ENCODE measurements at places on chromosomes 2 and 18. TPM values are rescaled to one million over a fixed set of nuclear protein-coding genes. Genes with fewer than 3 reads are reported as not detected.
A peak's percentile ranks its signal among the peaks of the same experiment; 100 is the strongest.

RAX gene
- not detected for total RNA-seq

- no peak for DNase-seq
Measured at GRCh38 chr2:233469261-233470010, 97.1 kb downstream of the USP40 start.

- no peak for DNase-seq
Measured at GRCh38 chr18:33239298-33239697, 201.2 kb downstream of the CCDC178 start.

GRCh38 chr2:40548521-40548920 lies 96.6 kb upstream of the SLC8A1 start:
- DNase-seq, result no peak

DNA sequence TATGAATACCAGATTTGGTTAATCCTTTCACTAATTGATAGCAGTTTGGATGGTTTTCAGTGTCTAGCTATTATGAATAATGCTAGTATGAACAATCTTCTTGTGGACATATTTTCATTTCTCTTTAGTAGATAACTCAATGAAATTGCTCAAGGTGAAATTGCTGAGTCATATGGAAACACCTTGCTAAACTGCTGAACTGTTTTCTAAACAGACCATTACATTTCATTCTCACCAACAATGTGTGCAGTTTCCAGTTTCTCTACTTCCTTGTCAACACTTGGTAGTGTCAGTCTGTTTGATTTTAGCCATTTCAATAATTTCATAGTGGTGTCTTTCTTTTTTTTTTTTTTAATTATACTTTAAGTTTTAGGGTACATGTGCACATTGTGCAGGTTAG lies 250.0 kb downstream of the HRH4 start:
- DNase-seq, result no peak

DNA sequence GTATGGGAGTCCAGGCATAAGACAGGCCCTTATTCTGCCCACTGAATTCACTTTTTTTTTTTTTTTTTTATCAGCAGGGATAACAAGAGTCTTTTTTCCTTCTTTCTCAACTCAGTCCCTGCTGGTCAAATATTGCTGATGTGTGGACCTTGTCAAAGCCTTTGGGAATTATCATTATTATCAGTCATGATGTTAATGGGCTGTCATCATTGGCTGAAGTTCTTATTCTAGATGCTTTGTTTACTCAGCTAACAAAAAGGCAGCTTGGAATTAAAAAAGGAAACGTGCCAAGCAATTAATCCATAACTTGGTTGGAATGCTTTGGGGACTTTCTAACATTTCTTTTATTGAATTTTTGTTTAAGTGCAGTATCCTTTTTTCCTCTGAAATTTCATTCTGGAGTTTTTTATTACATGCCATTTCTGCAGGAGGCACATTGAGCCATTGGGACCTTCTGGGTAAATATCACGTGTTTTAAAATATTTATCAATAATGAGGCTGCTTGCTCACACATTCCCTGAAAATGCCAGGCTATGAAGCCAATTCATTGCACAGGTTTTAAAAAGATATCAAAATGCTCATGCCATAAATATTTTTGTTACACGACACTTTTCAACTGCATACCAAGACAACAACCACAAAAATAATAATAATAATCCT lies 246.3 kb downstream of the TXNL1 start:
- no peak for DNase-seq

DNA sequence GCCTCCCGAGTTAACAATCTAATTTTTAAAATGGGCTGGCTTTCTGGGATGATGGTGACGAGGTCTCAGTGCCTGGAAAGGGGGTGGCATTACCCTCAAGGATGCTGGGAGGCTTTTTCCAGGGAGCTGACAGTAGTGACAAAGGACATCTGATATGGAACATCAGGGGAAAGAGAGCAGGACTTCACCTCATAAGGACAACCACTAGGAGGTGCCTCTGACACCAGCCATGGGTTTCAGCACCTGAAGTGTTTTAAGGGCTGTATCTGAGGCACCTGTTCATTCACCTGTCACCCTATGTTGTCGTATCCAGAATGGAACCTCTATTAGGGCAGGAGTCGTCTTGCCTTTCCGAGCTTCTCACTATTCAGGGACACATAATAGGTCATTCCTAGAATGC lies 10.8 kb downstream of the IL36B start:
- peak; percentile 35 for DNase-seq

DNA sequence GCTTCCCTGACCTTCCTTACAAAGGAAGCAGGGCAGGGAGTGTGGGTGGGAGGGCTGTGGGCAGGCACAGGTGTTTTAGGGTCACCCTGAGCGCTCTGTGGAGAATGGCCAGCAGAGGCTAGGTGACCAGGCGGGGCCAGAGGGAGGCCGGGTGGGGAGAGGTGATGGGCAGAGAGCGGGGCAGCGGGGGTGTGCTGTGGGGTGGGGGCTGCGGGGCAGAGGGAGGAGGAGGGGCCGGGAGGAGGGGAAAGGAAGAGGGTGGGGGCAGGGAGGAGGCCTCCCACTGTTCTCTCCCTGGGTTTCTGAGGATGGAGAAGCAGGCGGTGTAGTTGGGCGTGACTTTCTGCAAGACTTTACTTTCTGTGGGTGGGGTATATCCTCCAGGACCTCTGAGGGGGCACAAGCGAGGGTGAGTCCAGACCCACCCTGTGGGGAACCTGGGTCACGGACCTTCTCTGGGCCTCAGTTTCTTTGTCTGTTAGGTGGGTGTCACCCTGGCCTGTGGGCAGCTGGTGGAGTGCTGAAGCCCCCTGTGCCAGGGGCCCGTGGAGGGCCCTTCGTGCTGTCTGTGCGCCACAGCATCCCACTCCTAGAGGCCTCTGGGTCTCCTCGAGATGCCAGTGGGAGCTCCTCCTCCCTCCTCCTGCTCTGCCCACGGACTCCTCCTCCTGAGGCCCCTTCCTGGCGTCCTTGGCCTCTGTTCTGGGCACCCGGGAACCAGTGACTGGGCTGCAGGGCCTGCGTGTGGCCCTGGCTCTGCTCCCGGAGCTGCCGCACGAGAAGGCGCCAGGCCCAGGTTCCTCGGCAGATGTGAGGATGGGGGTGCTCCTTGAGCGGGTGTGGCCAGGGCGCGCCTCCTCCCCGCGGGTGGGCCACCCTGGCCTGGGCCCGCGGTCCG lies 6.3 kb upstream of the NEU4 start:
- no peak for DNase-seq

TNS1 gene
- total RNA-seq, result 2.3 TPM

DNA sequence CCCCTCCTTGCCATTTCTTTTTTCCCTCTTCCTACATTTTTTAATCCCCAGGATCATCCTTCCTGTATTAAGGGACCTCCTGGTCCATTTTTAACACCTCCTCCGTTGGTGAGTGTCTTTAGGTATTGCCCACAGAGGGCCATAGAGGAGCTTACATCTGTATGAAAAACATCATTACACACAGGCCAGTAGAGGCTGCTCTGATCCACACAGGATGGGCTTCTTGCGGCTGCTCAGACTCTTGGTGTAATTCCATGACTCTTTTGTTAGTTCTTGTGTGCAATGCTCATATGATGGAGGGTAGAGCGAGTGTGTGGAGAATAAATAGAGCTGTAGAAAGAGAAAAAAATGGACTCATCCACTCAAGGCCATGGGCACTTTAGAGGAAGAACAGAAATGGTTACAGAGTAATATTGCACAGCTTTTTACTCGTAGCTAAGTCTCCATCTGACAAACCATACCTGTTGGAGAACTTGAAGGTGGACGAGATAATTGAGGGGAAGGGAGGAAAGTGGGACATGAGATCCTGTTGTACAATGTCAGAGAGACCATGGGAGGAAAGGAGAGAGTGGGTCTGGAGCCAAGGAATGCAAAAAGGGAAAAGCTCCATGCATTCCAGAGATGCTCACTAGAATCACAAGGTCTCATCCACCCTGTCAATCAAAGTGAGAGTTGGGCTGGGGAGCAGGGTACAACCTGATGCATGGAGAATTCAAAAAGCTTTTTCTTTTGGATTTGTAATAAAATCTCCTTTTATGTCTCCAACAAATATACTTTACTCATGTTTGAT lies 129.7 kb upstream of the TNP1 start:
- no peak for DNase-seq

GCG gene
- not detected for total RNA-seq

DNA sequence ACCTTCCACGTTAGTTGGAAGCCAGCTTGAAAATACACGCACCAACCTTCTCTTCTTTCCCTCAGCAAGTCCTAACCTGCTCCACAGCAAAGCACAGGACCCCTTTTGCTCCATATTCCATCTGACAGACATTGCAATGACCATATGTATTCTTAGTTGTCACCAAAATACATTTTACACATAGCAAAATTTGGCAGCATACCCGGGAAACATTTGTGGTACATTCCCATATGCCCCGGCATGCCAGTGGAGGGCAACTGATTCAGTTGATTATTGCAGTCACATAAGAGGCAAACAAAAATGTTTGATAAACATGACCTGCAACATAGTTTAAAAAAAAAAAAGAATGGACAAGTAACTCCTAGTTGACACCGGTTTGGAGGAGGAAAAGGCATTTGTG lies 202.1 kb upstream of the UBE2E3 start:
- DNase-seq, result no peak

ABCB11 gene
- total RNA-seq, result 2.1 TPM

GRCh38 chr2:202278944-202279343 lies 13.4 kb downstream of the NOP58 start:
- DNase-seq, result no peak

ODC1 gene
- 78.4 TPM for total RNA-seq

DNA sequence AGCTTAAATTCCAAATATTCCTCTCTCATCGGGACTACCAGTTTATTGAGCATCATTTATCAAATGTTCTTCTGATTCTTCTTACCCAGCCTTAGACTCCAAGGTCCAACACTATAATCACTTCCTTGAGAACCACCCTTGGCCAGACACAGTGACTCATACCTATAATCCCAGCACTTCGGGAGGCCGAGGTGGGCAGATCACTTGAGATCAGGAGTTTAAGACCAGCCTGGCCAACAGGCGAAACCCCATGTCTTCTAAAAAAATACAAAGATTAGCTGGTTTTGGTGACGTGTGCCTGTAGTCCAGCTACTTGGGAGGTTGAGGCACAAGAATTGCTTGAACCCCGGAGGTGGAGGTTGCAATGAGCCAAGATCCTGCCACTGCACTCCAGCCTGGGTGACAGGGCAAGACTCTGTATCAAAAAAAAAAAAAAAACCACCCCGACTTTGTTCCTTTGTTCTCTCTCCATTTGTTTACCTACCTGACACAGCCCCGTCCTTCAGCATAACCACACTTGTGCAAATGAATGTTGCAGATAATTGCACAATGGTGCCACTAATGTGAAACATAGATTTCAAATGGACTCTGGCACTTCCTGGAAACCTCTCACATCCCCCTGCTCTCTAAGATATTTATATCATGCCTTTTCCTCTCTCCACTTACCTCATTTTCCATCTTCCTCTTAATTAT lies 38.9 kb upstream of the LPIN2 start:
- DNase-seq, result peak; percentile 67

ITM2C gene
- total RNA-seq, result 55.0 TPM

HOXD8 gene
- not detected for total RNA-seq

DNA sequence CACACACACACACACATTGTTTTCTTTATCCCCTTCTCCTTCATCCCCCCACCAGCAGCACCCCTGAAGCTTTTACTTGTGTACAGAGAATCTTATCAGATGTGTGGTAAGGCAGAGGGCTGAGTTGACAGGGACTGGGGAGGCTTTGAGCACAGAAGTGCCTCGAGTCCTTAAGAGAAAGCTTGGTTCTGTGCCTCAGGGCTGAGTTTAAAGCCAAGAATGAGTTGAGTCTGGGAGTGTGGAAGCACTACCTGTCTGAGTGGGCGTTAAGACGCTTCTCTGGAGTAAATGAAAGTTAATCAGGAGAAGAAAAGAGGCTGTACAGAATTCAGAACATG lies 2.7 kb downstream of the ID2 start:
- no peak for DNase-seq

DNA sequence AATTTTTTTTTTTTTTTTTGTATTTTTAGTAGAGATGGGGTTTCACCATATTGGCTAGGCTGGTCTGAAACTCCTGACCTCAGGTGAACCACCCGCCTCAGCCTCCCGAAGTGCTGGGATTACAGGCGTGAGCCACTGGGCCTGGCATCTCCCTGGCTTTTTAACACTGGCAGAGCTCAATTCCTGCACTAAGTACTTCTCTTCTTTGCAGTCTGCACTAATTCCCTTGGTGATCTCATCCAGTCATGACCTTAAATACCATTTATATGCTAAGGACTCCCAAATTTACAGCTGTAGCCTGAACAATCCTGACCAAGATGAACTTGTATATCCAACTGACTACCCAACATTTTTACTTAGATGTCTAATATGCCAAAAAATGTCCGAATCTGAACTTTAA lies 10.2 kb downstream of the PREPL start:
- DNase-seq, result no peak

ITGB1BP1 gene
- total RNA-seq, result 87.0 TPM

TNFAIP6 gene
- total RNA-seq, result 1.7 TPM

GRCh38 chr2:205047273-205047839 lies 502.1 kb downstream of the PARD3B start:
- DNase-seq, result peak; percentile 16

DNA sequence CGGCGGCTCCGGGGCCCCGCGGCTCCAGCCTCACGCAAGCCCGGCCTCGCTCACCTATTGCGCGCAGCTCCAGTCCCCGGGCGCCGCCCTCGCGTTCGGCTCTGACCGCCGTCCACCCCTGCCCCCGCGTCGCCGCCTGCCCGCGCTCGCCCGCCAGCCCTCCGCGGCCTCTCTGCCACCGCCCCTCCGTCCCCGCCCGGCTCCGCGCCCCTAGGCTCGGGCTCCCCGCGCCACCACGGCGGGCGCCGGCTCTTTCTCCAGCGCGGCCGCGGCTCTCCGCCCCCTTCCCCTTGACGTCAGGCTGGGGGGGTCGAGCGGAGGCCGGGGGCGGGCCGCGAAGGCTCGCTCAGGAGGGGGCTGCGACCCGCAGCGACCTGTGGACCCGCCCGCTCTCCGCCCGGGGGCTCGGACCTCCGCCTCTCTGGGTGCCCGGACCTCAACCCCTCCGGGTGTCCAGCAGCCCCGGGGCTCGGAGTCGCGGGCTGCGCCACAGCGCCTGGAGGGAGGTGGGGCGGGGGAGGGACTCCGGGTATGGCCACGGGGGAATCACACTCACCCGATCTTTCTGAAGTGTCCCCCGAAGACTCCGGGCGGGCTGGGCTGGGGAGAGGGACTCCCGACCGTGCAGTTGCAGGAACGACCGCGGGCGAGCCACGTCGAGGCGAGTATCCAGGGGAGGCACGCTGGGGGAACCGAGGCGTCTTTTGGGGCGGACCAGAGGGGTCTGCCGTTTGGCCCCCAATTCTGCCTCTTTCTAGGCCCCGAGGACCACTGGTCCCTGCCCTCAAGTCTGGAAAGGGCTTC lies at the start of gene SEMA4C:
Gene SEMA4C, minus strand, starts transcription at position 259 of the 804 bp plus-strand sequence. CDS start 2,194 bp downstream, outside the sequence.
- DNase-seq, result peak; percentile 58

OTX1 gene
- 7.1 TPM for total RNA-seq
